ENCODE measurements at places on chromosomes 4 and X. TPM values are rescaled to one million over a fixed set of nuclear protein-coding genes. Genes with fewer than 3 reads are reported as not detected.

- no peak for DNase-seq
Observed at GRCh38 chrX:70044541-70045245, 5.0 kb downstream of the AWAT2 start.

- DNase-seq = no peak
Observed at GRCh38 chr4:106582103-106582502, 213.5 kb upstream of the GIMD1 start.

- DNase-seq = no peak
Observed at GRCh38 chr4:20203508-20203907, 48.2 kb upstream of the SLIT2 start.

DNA sequence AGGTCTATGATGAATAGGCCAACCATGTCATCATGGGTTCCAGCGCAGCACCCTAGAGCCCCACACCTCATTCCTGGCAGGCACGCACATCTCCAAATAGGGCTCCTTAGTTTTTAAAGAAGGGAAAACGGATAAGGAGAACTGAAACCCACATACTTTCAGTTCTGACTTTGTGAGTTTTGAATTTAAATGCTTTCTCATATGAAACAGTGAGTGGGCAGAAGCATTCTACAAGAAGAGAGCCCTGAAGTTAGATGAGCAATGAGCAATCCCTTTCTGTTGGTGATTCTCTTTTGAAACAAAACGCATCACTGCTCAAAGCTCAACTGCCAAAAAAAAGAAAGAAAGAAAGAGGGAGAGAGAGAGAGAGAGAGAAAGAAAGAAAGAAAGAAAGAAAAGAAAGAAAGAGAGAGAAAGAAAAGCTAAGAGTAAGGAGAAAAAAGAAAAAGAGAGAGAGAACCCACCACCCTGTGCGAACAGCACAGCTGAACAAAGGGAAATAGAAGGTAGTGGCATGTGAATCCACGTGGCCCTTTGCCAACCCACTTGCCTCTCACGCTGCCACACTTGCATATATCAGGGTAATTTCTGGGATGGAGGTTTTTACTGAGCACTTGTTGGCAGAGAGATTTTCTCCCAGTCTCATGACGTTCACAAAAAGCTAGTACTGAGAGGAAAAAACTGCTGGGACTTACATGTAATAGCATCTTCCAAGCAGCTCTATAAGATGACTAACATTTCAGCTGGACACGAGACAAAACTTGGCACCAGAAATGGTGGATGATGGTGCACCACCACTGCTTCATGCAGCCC lies 31.0 kb downstream of the TMSB4X start:
- DNase-seq = no peak

Gene HOPX
- 2.7 TPM for total RNA-seq

Gene NEUROG2
- total RNA-seq = not detected

Gene CCSER1
- not detected for total RNA-seq

All from chondrocyte (in vitro differentiated cells).